ENCODE measurements at places on chromosomes 7 and 10.
A peak's percentile ranks its signal among the peaks of the same experiment; 100 is the strongest.

GRCh38 chr7:80439894-80440821 lies 71.7 kb downstream of the GNAT3 start:
- H3K27ac ChIP-seq: peak overlapping the region; percentile 16
- no peak for DNase-seq
- no peak overlapping the region for H3K4me3 ChIP-seq
- no peaks in the 10 kb centered on the region for H3K4me1 ChIP-seq
- no peaks in the 10 kb centered on the region for H3K27me3 ChIP-seq

DNA sequence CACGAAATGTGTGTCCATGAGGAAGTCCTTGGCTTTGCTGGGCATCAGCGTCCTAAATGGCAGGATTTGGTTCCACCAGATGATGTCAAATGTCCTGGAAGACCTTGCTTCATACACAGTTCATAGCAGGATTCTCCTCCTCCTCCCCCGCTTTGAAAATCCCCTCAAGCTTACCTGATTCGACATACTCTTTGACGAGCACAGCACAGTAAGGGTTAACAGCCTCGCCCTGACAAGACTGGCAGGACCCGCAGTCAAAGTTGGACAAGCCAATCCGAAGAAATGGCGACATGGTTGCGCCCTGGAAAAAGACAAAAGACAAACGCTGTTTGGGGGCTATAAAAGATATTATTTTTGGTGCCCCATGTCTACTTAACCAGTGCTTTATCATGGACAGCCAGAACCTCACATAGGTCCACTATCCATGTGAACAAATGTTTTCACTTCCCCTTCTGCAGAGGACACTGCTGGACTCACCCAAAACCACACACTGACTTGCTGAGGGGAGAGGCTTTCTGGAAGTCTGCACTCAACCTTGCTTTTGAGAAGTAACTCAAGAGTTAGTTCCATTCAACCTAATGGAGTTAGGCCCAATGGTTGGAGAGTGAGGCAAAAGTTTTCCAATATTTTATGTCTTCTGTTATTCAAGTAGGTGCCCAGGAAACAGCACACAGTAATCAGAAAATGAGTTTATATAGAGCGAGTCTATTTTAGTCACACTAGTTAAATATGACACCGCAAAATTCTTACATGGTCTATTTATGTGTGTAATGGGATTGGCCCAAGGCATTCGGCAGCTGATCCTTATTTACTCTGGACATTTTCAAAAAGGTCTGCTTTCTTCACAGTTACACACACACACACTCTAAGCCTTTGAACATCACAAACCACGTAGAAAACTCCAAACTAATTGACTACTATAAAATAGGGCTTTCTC lies 65.0 kb downstream of the PRKCQ start:
- H3K4me1 ChIP-seq: no peaks in the 10 kb centered on the region
- H3K4me3 ChIP-seq: no peak overlapping the region
- H3K27me3 ChIP-seq: no peaks in the 10 kb centered on the region
- H3K36me3 ChIP-seq: peaks cover 3% of the 10 kb centered on the region
- no peak for DNase-seq

GRCh38 chr7:10707519-10707918 lies 266.2 kb upstream of the PHF14 start:
- no peaks in the 10 kb centered on the region for H3K36me3 ChIP-seq
- H3K4me1 ChIP-seq: no peaks in the 10 kb centered on the region
- H3K4me3 ChIP-seq: no peak overlapping the region
- no peak for DNase-seq

GRCh38 chr7:3641582-3641981 lies 340.5 kb downstream of the SDK1 start:
- no peaks in the 10 kb centered on the region for H3K4me1 ChIP-seq
- no peak overlapping the region for H3K4me3 ChIP-seq
- H3K27me3 ChIP-seq: no peaks in the 10 kb centered on the region
- H3K36me3 ChIP-seq: no peaks in the 10 kb centered on the region

- H3K36me3 ChIP-seq: no peaks in the 10 kb centered on the region
- H3K4me1 ChIP-seq: no peaks in the 10 kb centered on the region
- H3K27ac ChIP-seq: no peak overlapping the region
- no peak for DNase-seq
- H3K27me3 ChIP-seq: peaks cover 6% of the 10 kb centered on the region
- no peak overlapping the region for H3K4me3 ChIP-seq
Observed at GRCh38 chr10:67527351-67527750, 168.6 kb downstream of the CTNNA3 start.

- H3K27ac ChIP-seq: no peak overlapping the region
- peaks cover 12% of the 10 kb centered on the region for H3K27me3 ChIP-seq
- no peak for DNase-seq
- no peaks in the 10 kb centered on the region for H3K4me1 ChIP-seq
Observed at GRCh38 chr10:65838811-65839210, 1087.0 kb upstream of the LRRTM3 start.

DNA sequence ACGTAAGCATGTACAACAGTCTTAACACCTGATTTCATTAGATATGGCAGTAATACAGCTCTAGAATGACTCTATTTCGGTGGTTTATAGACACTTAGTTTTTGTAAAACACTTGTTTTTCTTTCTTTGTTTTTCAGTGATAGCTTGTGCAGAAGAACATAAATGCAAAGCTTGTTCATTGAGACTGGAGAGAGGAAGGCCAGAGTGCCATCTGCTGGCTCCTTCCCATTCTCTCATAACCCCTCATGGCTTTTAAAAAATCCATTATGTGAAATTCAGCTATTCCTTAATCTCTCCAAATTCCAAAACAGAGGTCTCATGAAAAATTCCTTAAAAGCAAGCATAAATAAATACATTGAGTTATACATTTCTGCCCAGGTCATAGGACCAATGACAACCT lies 76.3 kb downstream of the CACNB2 start:
- DNase-seq: no peak
- no peaks in the 10 kb centered on the region for H3K36me3 ChIP-seq
- H3K4me3 ChIP-seq: no peak overlapping the region
- H3K27me3 ChIP-seq: no peaks in the 10 kb centered on the region
- H3K4me1 ChIP-seq: peaks cover 7% of the 10 kb centered on the region

GRCh38 chr10:34775044-34775637 lies 40.0 kb downstream of the PARD3 start:
- no peaks in the 10 kb centered on the region for H3K27me3 ChIP-seq
- no peak overlapping the region for H3K4me3 ChIP-seq
- H3K4me1 ChIP-seq: peaks cover 19% of the 10 kb centered on the region
- H3K27ac ChIP-seq: no peak overlapping the region
- DNase-seq: no peak
- no peaks in the 10 kb centered on the region for H3K36me3 ChIP-seq

DNA sequence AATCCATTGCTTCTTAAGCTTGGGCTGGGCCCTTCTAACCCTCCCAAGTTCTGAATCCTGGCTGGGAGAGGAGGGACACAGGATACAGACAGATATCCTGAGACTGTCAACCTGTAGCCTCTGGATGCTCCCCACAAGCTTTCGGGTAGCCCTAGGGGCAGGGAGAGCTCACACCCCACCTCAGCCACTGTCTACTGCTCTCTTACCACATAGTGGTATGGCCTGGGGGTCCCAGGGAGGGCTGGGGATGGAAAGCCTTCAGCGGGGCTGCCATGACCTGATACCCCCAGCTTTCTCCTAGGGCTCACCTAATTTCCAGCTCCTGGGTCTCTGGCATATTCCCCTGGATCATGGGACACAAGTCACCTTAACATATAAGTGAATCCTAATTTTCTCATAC lies 25.1 kb downstream of the CRHR2 start:
- H3K27ac ChIP-seq: no peak overlapping the region
- no peaks in the 10 kb centered on the region for H3K36me3 ChIP-seq
- H3K4me1 ChIP-seq: no peaks in the 10 kb centered on the region
- DNase-seq: peak; percentile 22

DNA sequence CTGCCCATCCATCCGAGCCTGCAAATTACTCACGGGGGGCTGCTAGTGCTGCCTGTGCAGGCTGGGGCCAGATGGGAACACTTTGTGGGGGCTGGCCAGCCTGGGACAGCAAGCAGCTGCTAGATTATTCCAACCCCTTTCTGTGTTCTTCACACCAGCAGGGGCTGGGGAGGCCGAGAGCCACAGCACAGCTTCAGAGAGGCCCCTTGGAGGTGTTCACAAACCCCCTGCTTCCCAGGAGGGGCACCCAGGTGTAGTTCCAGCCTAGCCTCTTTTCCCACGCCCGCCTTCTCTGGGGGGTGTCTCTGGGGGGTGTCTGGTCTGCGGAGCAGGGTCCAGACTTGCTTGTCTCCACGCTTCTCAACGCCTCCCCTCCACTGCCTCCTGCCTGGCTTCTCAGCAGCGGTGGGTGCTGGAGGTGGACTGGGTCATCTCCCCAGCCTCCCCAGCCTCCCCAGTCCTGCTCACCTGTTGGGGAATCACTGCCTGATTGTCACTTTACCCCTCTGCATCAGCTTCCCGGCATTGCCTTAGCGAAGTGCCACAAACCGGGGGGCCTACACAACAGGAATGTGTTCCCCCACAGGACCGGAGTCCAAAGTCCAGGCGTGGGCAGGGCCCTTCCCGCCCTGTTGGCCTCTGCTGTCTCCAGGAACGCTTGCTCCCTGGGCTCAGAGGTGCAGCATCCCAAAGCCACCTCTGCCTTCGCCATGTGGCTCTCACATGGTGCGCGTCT lies 74.0 kb upstream of the EN2 start:
- no peaks in the 10 kb centered on the region for H3K36me3 ChIP-seq
- no peak overlapping the region for H3K4me3 ChIP-seq
- no peak for DNase-seq
- no peaks in the 10 kb centered on the region for H3K4me1 ChIP-seq

DNA sequence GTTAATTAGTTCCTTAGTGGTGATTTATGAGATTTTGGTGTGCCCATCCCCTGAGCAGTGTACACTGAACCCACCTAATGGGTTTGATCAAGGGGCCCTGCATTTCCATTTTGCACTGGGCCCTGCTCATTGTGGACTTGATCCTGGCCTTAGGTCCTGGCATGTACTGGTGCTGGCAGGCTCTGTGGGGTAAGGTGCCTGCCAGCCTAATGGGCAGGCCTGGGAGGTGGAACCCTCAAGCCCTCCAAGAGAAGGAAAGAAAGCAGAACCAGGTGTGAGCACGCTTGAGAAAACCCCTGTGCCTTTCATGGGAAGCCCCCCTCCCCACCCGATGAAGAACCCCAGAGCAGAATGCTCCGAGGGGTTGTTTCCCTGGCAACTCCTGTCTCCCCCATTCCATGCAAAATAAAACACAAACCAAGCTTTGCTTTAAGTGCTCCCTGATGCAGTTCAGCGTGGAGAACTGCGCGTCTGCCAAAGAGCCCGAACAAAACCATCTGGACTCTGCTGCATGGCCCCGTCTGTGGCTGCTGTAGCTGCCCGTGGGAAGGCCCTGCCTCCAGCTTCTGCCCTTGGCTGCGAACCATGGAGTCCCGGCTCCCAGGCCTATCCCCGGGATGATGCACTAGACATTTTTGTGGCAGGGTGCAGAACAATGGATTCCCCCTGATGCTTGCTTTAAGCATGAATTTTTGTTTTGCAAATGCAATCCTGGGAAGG lies 123.3 kb downstream of the PRPF18 start:
- no peaks in the 10 kb centered on the region for H3K27me3 ChIP-seq
- DNase-seq: no peak
- H3K4me3 ChIP-seq: no peak overlapping the region
- peaks cover 29% of the 10 kb centered on the region for H3K4me1 ChIP-seq

DNA sequence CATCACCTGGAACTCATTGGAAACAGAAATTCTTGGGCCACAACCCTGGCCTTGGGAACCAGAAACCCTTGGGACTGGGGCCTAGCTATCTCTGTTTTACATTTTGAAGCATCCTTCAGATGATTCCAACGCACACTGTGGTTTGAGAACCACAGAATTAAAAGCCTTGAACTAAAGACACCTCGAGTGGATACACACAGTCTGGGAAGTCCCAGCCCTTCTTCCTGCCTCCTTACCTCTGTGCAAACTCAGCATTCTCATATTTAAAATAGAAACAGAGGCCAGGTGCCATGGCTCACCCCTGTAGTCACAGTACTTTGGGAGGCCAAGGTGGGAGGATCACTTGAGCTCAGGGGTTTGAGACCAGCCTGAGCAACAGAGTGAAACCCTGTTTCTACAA lies 12.9 kb downstream of the NPFFR1 start:
- H3K36me3 ChIP-seq: no peaks in the 10 kb centered on the region
- peaks cover 16% of the 10 kb centered on the region for H3K4me1 ChIP-seq
- no peak for DNase-seq
- no peak overlapping the region for H3K4me3 ChIP-seq

- no peaks in the 10 kb centered on the region for H3K36me3 ChIP-seq
- no peaks in the 10 kb centered on the region for H3K27me3 ChIP-seq
- H3K27ac ChIP-seq: peak overlapping the region; percentile 96
- H3K4me1 ChIP-seq: peaks cover 40% of the 10 kb centered on the region
Observed at GRCh38 chr7:22559829-22560489, 60.0 kb upstream of the STEAP1B start.

GRCh38 chr10:84293171-84293570 lies 35.2 kb upstream of the CCSER2 start:
- H3K36me3 ChIP-seq: no peaks in the 10 kb centered on the region
- H3K27ac ChIP-seq: no peak overlapping the region
- DNase-seq: no peak
- no peaks in the 10 kb centered on the region for H3K4me1 ChIP-seq
- H3K27me3 ChIP-seq: no peaks in the 10 kb centered on the region
- H3K4me3 ChIP-seq: no peak overlapping the region

- H3K4me1 ChIP-seq: no peaks in the 10 kb centered on the region
- no peak overlapping the region for H3K27ac ChIP-seq
- DNase-seq: no peak
- H3K27me3 ChIP-seq: no peaks in the 10 kb centered on the region
- no peak overlapping the region for H3K4me3 ChIP-seq
Observed at GRCh38 chr7:67343572-67343971, 346.9 kb downstream of the TYW1 start.

DNA sequence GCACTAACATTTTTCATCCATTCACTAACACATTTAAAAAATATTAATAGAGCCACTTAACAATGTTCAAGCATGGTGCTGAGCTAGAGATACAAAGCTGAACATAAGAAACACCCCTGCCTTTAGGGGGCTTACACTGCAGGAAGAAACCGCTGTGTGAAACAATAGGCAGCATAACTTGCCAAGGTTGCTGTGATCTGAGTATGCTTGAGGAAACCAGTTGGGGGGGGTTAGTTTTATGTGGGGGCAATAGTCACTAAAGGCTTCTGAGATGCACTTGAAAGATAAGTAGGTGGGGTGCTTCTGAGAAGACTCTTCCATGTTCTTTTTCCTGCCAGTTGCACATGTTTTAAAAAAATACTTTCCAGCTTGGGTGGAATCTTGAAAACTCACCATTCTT lies 2.8 kb downstream of the RBM17 start:
- peaks cover 8% of the 10 kb centered on the region for H3K4me1 ChIP-seq
- H3K36me3 ChIP-seq: peaks cover 2% of the 10 kb centered on the region
- no peak overlapping the region for H3K27ac ChIP-seq
- no peak for DNase-seq
- no peaks in the 10 kb centered on the region for H3K27me3 ChIP-seq

All from RWPE2 (cell line).